NCI-H2029 (cell line): ENCODE measurements at places on chromosomes 4 and X.

- DNase-seq = no peak
Measured at GRCh38 chr4:123787512-123788080, 391.0 kb downstream of the SPRY1 start.

DNA sequence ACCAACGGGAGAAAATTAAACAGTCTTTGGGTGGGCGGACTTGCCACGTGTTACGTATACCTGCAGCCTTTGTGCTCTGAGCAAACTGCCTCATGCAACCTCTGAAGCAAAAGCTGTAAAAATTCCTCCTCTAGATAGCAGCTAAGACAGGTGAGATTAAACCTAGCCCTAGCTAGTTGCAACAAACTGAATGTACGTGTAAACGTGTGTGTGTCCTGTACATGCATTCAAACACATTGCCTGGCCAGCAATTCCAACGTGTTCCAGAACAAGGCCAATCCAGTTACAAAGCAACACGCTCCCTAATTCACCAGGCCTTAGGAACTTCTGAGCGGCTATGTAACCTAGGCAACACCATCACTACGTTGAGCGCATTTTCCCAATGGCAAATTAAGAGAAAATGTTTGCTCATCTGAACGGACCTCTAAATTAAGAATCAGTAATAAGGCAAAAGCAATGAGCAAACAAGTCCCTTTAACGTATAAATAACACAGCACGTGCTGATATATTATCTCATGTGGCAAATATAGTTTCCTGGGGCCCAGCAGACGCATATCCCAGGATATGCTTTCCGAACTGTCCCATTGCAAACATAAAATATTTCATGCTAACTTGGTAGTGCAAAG lies 792 bp downstream of the PPID start:
- no peak for DNase-seq

GRCh38 chr4:8269535-8270417 lies at the start of gene HTRA3:
TSS of gene HTRA3 (plus strand) at chr4:8269754. CDS start at chr4:8269969, 215 bp downstream.
- DNase-seq = no peak

- no peak for DNase-seq
Measured at GRCh38 chrX:38183596-38183995, 37.1 kb downstream of the SRPX start.

DNA sequence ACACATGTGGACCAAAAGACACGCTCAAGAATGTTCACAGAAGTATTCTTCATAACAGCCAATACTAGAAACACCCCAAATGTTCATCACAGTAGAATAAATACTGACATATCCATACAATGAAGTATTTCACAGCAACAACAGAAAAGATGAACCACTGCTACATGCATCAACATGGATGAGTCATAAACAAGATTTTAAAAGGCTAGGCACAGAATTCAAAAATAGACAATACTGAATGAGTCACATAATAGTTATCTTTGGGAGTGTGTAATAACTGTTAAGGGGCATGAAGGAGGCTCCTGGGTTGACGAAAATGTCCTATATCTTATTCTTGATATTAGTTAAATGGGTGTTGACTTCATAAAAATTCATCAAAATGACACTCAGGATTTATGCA lies 43.5 kb downstream of the CLOCK start:
- DNase-seq = no peak

GRCh38 chr4:57371671-57372070 lies 261.5 kb upstream of the IGFBP7 start:
- DNase-seq = no peak

DNA sequence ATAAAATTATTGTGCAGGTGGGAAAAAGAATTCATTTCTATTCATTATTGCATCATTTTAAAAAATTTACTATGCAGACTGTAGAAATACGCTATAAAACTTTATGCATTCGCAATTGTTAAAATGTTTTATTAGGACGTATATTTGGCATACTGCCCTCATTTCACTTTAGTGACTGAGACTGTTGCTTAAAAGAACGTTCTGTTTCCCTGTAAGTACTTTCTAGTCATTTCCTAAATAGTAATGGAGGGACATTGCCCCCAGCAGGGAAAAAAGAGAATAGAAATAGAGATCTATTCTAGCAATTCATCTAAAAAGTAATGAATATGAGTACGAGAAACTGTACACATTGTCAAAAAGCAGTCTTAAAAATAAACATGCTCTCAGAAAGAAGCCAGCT lies 1295.8 kb upstream of the TENM3 start:
- no peak for DNase-seq

GRCh38 chrX:17021851-17022604 lies 75.6 kb downstream of the REPS2 start:
- DNase-seq = no peak

- DNase-seq = no peak
Measured at GRCh38 chr4:8939160-8939839, 67.7 kb upstream of the HMX1 start.

DNA sequence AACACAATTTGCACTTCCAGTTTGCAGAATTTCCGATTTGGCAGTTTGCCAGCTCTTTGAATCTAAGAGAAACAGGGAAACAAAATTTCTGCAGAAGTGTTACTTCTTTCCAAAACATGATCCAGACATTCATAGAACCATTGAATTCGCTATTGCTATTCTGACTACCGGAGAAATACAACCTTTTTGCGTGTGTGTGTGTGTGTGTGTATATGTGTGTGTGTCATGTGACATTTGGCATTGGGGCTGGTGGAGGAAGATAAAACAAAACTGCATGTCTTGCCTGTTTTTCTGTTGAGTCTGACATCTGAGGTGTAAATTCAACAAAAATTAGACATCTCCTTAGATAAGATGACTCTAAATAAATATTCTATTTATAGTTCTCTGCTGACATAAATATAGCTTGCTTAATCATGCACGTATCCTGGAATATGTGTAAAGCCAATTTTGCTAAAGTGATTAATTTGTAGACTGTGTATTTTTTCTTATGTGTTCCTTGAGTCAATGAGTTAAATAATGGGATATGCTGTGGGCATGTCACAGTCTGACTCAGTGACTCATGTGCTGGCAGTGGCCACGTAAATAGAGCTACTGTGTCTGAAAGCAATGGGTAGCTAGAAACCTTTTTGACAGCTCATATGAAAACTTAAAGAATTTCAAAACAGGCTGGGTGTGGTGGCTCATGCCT lies 98.9 kb downstream of the HPGD start:
- no peak for DNase-seq

- no peak for DNase-seq
Measured at GRCh38 chr4:155559915-155560314, 106.7 kb upstream of the GUCY1A1 start.

DNA sequence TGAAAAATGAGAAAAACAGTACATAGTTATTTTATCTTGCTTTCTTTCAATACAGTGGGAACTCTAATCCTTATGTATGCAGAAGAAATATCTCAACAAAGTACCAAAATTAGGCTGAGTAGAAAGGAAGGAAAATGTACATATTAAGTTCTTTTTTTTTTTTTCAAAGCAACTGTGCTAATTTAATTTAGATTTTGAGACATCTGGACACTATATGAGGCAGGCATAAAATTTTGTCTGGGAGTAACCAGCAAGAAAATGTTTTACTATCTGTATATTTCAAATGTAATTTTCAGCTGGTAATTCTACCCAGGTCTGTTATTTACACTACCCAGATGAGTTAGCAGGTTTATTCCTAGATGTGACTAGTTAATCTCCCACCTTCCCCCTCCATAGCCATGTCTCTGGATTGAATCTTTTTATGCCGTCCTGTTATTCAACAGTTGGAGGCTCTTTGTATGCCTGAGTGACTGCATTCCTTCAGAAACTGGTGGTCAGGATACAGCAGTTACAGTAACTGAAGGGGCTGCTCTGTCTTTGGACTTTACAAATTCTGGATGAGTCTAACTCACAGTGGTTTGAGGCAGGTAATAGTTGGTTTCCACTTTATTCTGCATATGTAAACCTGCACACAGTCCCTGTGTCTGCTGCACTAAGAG lies 633.6 kb downstream of the PCDH18 start:
- DNase-seq = no peak

DNA sequence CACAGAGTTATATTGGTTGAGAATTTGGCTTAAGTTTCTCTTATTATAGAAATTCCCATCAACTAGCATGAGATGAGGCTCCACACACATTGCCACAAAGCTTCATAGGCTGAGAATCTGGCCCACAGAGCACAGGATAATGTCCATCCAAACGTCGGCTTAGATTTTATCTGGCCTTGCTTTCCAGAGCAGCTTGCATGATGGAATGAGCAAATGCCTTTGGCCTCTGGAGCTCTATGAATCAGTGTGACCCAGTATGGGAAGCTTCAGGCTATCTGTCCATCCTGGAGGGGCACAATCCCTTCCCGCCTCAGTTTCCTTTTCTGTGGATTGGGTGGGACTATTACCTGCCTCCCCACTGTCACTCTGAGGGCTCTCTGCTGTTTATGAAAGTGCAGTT lies 131.5 kb upstream of the NDP start:
- DNase-seq = no peak

DNA sequence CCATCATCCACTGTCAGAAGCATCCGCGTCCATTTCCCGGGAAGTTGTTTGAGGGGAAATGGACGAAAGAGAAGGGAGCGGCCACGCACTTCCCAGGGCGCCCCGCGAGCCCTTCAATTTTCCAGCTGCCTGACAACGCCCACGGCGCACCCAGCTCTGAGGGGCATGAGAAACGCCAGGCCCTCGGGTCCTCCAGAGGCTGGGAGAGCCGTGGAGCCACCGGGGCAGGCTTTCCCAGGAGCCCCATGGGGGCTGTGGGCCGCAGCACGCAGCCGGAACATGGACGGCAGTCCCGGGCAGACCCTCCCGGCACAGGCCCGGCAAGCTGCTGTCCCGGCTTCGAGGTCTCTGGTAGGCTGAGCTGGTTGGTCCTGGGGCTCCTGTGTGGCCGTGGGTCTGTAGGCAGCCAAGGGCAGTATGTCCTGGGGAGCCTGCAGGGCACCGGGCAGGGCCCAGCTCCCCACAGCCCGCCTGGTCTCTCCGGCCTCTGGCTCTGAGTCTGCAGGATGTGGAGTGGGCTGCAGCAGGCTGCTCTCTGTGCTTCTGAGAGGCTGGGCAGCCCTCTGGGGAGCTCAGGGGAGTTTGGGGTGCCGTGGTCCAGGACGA lies 115.2 kb downstream of the FAM53A start:
- no peak for DNase-seq

- no peak for DNase-seq
Measured at GRCh38 chr4:143486314-143486713, 27.2 kb upstream of the SMARCA5 start.

DNA sequence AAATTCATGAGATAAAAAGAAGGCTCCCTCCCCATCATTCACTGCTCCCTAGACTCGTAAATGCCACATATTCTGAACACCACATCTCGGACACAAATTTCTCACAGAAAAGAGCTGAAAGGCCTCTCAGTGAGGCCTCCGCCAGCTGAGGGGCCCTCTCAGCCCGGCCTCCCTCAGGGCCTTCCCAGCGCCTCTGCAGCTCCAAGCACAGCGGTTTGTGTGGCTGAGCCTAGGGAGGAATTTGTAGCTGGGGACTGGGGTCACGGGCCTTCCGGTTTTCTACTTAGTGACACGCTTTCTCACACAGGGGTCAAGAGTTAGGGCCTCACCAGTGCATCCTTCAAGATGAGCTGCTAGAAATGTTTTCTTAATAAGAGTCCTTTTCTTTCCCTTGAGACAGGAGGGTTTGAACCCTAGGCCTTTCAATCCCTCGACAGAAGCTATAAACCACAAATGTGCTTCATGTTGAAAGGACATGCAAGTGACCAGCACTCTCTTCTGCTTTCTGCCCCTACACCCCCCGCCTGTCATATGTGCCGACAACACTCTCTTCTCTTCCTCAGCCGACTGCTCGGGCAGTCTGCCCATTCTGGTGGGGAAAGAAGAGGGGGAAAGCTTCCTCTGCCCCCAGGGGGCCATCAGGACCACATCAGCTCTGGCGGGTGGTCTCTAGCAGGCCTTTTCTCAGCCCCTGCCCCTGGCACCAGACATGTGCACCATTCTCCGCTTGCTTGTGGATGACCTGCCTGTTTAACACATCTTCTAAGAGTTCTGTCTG lies 104.9 kb downstream of the CHIC2 start:
- no peak for DNase-seq

- DNase-seq = no peak
Measured at GRCh38 chr4:76518241-76518640, 83.2 kb downstream of the SHROOM3 start.

- no peak for DNase-seq
Measured at GRCh38 chr4:186132577-186133242, 28.2 kb downstream of the FAM149A start.

GRCh38 chrX:130726661-130727060 lies 176.3 kb downstream of the ENOX2 start:
- DNase-seq = no peak

GRCh38 chr4:77872723-77873445 lies 10.3 kb downstream of the MRPL1 start:
- no peak for DNase-seq

DNA sequence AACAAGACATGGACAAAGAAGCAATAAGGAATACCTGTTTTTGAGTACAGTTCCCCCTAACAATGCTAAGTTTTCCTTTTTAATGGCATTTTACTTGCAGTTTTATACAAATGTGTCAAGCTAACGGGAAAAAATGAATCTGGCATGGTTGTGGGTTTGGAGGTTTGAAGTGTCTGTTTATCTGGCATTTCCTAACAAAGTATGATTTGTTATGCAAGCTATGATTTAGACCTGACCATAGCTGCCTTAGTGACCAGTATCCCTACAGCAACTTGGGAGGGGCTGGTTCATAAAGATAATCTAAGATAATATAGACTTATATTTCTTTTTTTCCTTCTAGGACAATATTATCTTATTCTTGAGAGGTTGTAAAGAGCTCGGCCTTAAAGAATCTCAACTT lies 60.6 kb downstream of the LIMCH1 start:
- DNase-seq = no peak

GRCh38 chr4:81757691-81758090 lies 286.0 kb upstream of the RASGEF1B start:
- DNase-seq = peak; percentile 76

DNA sequence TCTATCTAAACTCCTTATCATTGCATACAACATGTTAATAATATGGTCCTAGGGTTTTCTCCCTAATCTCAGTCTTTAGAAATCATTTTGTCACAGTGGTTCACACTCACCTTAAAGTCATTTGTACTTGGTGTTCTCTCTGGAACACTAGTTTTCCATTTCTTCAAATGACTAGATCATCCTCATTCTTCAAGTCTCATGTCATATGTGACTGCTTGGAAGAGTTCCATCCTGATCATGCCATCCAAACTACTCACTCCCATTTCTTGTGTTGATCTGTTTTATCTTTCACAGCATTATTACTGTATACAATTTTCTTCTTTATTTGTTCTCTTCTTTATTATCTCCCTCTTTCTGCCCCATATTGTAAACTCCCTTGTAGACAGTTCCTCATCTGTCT lies 66.5 kb downstream of the HTR2C start:
- DNase-seq = no peak

- no peak for DNase-seq
Measured at GRCh38 chrX:28638775-28639174, 51.5 kb downstream of the IL1RAPL1 start.

DNA sequence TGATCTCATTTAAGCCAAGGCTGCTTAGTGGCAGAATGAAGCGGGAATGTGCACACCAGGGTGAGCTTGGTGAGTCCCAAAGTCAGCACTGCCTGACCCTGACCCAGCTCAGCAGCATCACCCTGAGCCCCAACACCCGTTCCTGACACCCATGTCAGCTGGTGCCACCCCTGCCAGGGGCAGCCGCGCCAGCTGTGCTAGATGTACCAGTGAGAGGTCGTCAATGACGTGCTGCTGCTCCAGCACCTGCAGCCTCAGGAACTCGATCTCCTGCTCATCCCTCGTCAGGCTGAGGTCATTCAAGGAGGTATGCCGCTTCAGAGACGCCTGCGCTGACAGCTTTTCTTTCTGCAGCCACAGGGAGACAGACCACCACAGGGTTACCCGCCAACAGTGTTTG lies 61.7 kb upstream of the C4orf50 start:
- no peak for DNase-seq

GRCh38 chrX:18855919-18856644 lies 127.8 kb downstream of the PHKA2 start:
- DNase-seq = no peak
